ENCODE measurements at places on chromosomes 12 and 14. TPM values are rescaled to one million over a fixed set of nuclear protein-coding genes. Genes with fewer than 3 reads are reported as not detected.

The ANKRD33 gene
- total RNA-seq, result 0.44 TPM

The SLC7A7 gene
- total RNA-seq, result 2.9 TPM

The IL22 gene
- total RNA-seq, result not detected

The HOXC12 gene
- not detected for total RNA-seq

The SLC6A15 gene
- total RNA-seq, result 3.2 TPM

The KRT71 gene
- total RNA-seq, result not detected

The TAS2R46 gene
- not detected for total RNA-seq

The METTL17 gene
- total RNA-seq, result 46.5 TPM

The OTX2 gene
- not detected for total RNA-seq

The ASB2 gene
- not detected for total RNA-seq

The GPRC5D gene
- total RNA-seq, result not detected

The ASCL1 gene
- not detected for total RNA-seq

The FOXJ2 gene
- total RNA-seq, result 10.3 TPM

The APOF gene
- not detected for total RNA-seq

The KLRB1 gene
- not detected for total RNA-seq

The ABCC9 gene
- total RNA-seq, result 3.6 TPM

The SERPINA10 gene
- not detected for total RNA-seq

The GSKIP gene
- total RNA-seq, result 8.4 TPM

The KRT85 gene
- total RNA-seq, result not detected

The AKAP3 gene
- total RNA-seq, result 0.68 TPM

The TPPP2 gene
- total RNA-seq, result not detected

The CELA1 gene
- not detected for total RNA-seq

The KMT2D gene
- total RNA-seq, result 57.0 TPM

The GLTP gene
- 44.0 TPM for total RNA-seq

The RPGRIP1 gene
- not detected for total RNA-seq

The CLEC4D gene
- not detected for total RNA-seq

The CRACR2A gene
- total RNA-seq, result 4.2 TPM

The HRK gene
- not detected for total RNA-seq

The LRRK2 gene
- total RNA-seq, result 5.8 TPM

The MYO1A gene
- total RNA-seq, result not detected

The TGM1 gene
- 0.73 TPM for total RNA-seq

The P2RX7 gene
- total RNA-seq, result not detected

The LTBP2 gene
- 130 TPM for total RNA-seq

The ADGRD1 gene
- 1.1 TPM for total RNA-seq

The LYZ gene
- not detected for total RNA-seq

The MMP17 gene
- 8.9 TPM for total RNA-seq

The ALKBH1 gene
- total RNA-seq, result 6.4 TPM

The KLRG1 gene
- total RNA-seq, result 0.69 TPM

The SPRYD4 gene
- 0.98 TPM for total RNA-seq

The GPRC5A gene
- 2.6 TPM for total RNA-seq

The IFI27L1 gene
- total RNA-seq, result 15.6 TPM

The SMARCC2 gene
- total RNA-seq, result 51.1 TPM

The OR2AP1 gene
- total RNA-seq, result not detected

The SAMD15 gene
- 2.2 TPM for total RNA-seq

The EXOC3L4 gene
- 1.9 TPM for total RNA-seq

The ACSS3 gene
- 10.2 TPM for total RNA-seq

The CIDEB gene
- total RNA-seq, result 1.7 TPM

The TMPRSS12 gene
- not detected for total RNA-seq

The COL2A1 gene
- not detected for total RNA-seq
